Neural progenitor cell (in vitro differentiated cells): ENCODE measurements at places on chromosomes 6 and 20. TPM values are rescaled to one million over a fixed set of nuclear protein-coding genes. Genes with fewer than 3 reads are reported as not detected.

DOK5 gene
- total RNA-seq: 3.0 and 3.1 TPM in 2 replicates

GPX5 gene
- total RNA-seq: not detected in 2 replicates

COL19A1 gene
- 0.03 TPM in 1 of 2 replicates, not detected in the other for total RNA-seq

CLIC5 gene
- total RNA-seq: 0.06 TPM in 1 of 2 replicates, not detected in the other

BPIFB2 gene
- not detected in 2 replicates for total RNA-seq

RHAG gene
- not detected in 2 replicates for total RNA-seq

DNA sequence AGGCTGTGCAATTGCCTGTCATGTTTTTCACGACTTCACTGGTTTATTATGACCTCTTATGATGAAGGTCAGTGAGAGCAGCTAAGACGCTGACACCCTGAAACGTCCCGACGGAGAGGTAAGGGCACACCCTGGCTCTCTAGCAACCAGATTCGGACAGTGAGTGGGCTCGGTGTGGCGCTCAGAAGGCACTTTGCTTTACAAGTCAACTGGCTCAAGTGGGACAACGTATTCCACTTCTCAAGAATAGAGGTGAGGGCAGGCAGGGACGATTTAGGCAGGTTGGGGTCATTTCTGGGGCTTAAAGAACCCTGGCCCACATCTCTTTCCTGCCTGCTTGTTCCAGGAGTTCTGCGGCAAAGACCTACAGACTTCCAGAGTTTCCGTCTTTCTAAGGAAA, 18.2 kb downstream of the RNASET2 start:
- DNase-seq: no peak
- H3K4me3 ChIP-seq: no peak overlapping the region
- H3K27ac ChIP-seq: no peak overlapping the region
- no peaks in the 10 kb centered on the region for H3K27me3 ChIP-seq

GRCh38 chr6:14664112-14664601, 546.6 kb downstream of the CD83 start:
- no peaks in the 10 kb centered on the region for H3K27me3 ChIP-seq
- peaks cover 28% of the 10 kb centered on the region for H3K4me1 ChIP-seq
- DNase-seq: no peak
- H3K4me3 ChIP-seq: no peak overlapping the region

DNA sequence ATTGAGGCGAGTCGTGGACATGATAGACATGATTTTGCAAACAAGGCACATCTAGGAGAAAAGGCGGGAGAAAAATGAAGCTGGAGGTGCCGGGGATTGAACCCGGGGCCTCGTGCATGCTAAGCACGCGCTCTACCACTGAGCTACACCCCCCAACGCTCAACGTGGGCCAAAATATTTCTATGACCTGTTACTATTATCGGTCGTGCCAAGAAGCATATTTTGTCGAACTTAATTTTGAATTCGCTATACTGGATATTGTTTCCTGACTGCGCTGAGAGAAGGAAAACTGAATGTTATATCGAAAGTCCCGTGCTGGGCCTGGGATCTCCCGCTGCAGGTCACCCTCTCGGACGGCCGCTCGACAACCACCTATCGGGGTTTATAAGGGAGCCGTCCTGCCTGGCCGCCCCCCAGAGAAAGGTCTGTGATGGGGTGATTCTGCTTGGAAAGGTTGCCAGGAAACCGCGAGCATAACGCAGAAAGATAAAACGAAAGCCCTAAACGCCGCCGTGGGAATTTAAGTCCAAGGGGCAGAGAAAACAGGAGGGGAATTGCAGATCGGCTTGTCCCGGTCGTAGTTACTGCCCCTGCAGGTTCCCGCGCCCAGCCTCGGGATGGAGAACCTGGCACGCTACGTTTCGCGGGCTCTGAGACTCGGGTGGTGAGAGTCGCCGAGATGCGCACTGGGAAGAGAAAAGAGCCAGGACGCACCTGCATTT, 60.0 kb downstream of the TRIM27 start:
- no peaks in the 10 kb centered on the region for H3K4me1 ChIP-seq
- peak; percentile 82 for DNase-seq
- peaks cover 16% of the 10 kb centered on the region for H3K27me3 ChIP-seq
- H3K4me3 ChIP-seq: peak overlapping the region; percentile 88
- H3K27ac ChIP-seq: no peak overlapping the region

DNA sequence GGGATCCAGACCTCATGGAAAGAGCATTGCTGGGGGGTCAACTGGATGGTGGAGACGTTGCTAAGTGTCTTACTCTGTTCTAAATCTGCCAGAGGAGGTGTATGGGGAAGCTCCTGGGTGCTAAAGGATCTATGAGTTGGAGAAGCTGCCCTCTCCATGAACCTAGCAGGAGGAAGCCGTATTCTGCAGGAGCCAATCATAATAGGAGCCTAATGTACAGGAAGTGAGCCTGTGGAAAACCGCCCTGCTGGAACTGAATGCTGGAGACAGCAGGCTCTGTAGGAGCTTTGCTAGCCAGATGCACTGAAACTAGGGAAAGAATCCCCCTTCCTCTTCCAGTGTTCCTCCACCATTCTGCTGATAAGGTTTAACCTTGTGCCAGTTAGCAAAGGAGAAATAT, 10.9 kb downstream of the CASP8AP2 start:
- DNase-seq: no peak
- peaks cover 5% of the 10 kb centered on the region for H3K36me3 ChIP-seq
- no peak overlapping the region for H3K4me3 ChIP-seq
- no peaks in the 10 kb centered on the region for H3K27me3 ChIP-seq
- H3K27ac ChIP-seq: no peak overlapping the region

DNA sequence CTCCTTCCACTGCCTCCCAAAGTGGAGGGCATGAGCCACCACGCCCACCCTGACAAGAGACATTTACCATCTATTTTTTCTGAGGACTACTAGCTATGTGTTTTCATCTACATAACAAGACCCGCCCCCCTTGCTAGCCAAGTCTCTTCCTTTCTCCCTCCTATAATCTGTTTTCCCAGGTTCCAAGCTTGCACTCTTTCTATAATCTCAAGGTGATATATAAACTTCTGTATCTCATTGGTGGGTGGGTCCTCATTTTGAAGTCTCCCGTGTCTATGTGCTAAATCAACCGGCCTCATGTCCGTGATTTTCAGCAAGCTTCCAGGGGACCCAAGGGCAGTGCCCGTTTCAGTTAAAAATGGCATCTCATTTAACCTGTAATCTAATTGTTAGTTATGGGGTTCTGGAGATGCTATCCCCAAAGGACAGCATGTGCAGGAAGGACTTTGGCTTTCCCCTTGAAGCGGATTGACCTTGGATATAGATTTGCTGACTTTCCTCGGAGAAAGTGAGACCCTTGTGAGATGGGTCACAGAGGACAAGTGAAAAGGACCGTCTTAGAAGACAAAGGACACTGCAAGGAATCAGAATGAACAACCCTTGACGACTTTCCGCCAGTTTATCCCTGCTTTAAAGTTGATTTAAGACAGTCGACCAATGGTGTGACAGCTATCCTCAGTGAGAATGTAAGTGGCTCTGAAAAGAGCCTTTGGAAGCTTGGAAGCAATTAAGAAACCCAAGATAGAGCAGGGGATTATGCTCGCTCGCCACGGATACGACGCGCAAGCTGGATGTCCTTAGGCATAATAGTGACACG, 22.4 kb downstream of the OR2B2 start:
- H3K27me3 ChIP-seq: no peaks in the 10 kb centered on the region
- H3K4me1 ChIP-seq: peaks cover 10% of the 10 kb centered on the region
- H3K36me3 ChIP-seq: no peaks in the 10 kb centered on the region
- peak overlapping the region; percentile 97 for H3K4me3 ChIP-seq

DNA sequence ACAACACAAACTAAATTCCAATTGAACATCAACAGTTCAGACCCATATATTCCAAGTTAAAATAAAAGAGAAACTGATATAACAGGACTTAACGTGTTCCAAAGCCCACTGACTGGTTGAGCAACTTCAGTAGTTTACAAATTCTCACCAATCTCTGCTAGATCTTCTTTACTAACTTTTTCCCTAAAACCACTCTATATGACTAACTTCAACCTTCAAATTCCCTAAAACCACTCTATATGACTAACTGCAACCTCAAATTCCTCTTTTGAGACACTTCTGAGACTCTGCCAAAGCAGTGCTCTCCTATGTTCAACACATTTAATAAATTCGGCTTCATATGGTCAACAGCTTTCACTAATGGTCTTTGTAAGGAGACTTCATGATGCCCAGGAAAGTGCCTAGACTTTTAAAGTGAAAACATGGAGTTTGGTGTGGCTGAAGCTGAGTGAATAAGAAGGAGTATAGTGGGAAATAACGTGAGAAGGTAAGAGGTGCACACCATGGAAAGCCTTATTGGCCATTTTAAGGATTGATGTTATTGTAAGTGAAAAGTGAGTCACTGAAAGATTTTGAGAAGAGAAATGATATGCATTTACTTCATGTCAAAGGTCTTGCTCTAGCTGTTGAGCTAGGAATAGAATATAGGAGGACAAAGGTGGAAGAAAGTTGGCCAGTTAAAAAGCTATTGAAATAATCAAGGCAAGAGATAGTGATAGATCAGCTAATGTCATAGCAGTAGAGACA, 134.0 kb upstream of the HCRTR2 start:
- no peaks in the 10 kb centered on the region for H3K4me1 ChIP-seq
- no peak overlapping the region for H3K4me3 ChIP-seq
- DNase-seq: no peak
- no peaks in the 10 kb centered on the region for H3K27me3 ChIP-seq
- no peaks in the 10 kb centered on the region for H3K36me3 ChIP-seq
- H3K27ac ChIP-seq: no peak overlapping the region

GRCh38 chr20:19830211-19830785, 72.2 kb downstream of the RIN2 start:
- no peak for DNase-seq
- H3K27me3 ChIP-seq: no peaks in the 10 kb centered on the region
- H3K4me1 ChIP-seq: peaks cover 7% of the 10 kb centered on the region
- H3K4me3 ChIP-seq: no peak overlapping the region
- no peaks in the 10 kb centered on the region for H3K36me3 ChIP-seq

DNA sequence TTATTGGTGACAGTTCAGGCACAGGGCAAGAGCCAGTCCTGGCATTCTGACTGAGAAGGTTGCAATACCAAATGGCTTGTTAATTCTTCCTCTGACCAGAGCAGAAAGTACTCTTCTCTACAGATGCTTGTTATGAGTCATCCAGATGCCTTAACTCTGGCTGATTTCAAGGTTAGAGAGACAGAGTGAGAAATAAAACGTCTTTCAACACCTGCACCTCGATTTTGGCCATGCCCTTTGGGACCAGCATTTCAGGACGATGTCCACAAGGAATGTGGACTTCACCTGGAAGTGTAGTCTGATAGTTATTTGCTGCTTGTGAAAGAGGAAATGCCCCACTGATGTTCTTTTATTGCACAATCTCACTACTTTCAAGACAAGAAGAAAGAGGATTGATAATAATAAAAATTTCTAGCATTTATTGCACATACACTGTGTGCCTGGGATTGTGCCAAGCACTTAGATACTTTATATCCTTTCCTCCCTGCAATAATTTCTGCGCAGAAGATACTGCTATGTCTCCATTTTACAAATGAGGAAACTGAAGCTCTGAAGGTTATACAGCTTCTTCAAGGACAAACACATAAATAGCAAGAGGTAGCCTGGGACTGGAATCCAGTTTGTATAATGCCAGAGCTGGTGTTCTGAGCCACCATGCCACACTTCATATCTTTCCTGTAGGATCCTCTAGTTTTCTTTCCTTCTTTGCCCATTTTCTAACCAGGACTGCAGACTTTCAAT, 33.5 kb upstream of the MCM3 start:
- DNase-seq: no peak
- peaks cover 4% of the 10 kb centered on the region for H3K4me1 ChIP-seq
- no peaks in the 10 kb centered on the region for H3K36me3 ChIP-seq
- no peak overlapping the region for H3K27ac ChIP-seq

- no peaks in the 10 kb centered on the region for H3K27me3 ChIP-seq
- peaks cover 1% of the 10 kb centered on the region for H3K4me1 ChIP-seq
- no peak for DNase-seq
- no peak overlapping the region for H3K4me3 ChIP-seq
These were observed 31.2 kb upstream of the HBS1L start for GRCh38 chr6:135085700-135086413.

- H3K27ac ChIP-seq: no peak overlapping the region
- no peak overlapping the region for H3K4me3 ChIP-seq
- no peaks in the 10 kb centered on the region for H3K4me1 ChIP-seq
These were observed 579.1 kb downstream of the BMP2 start for GRCh38 chr20:7346562-7346961.

- DNase-seq: peak; percentile 84
- no peaks in the 10 kb centered on the region for H3K36me3 ChIP-seq
- no peak overlapping the region for H3K27ac ChIP-seq
- H3K27me3 ChIP-seq: no peaks in the 10 kb centered on the region
These were observed 4.2 kb upstream of the PRPH2 start for GRCh38 chr6:42726485-42727086.

DNA sequence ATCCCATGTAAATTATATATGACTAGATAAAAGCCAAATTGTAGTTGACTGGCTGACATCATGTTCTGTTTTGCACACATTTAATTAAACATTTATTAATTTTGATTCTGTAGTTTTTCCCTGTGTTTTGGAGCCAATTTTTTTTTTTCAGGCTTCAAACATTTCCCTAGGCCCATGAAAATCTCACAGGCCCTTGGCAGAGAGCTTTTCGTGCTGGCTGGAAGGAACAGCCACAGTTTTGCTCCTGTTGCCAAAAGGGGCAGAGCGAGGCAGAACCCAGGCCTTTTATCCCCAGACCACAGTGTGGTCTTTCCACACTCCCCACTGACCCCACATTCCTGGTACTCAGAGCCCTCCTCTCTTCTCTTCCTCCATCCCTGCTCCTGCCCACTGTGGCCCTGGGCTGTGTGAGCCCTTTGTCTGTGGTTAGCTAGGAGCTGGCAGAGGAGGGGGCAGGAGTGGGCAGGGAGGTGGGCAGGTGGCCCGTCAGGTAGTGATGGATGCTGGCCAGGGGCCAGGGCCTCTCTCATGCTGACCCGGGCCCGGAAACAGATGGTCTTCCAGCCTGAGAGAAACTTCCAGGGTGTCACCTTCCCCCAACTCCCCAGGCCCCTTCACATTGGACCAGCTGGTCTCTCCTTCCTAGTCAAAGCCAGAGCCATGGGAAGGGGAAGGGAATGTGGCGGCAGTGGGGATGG, 19.4 kb upstream of the CCM2L start:
- H3K27me3 ChIP-seq: peaks cover 43% of the 10 kb centered on the region
- no peaks in the 10 kb centered on the region for H3K36me3 ChIP-seq
- peaks cover 10% of the 10 kb centered on the region for H3K4me1 ChIP-seq
- H3K27ac ChIP-seq: no peak overlapping the region
- DNase-seq: no peak

- H3K36me3 ChIP-seq: no peaks in the 10 kb centered on the region
- no peaks in the 10 kb centered on the region for H3K27me3 ChIP-seq
- no peak overlapping the region for H3K27ac ChIP-seq
- H3K4me1 ChIP-seq: peaks cover 11% of the 10 kb centered on the region
- H3K4me3 ChIP-seq: no peak overlapping the region
- no peak for DNase-seq
These were observed 132.0 kb upstream of the EEF1E1 start for GRCh38 chr6:8234321-8234720.

- H3K27ac ChIP-seq: no peak overlapping the region
- H3K4me3 ChIP-seq: no peak overlapping the region
- DNase-seq: no peak
- H3K36me3 ChIP-seq: no peaks in the 10 kb centered on the region
- no peaks in the 10 kb centered on the region for H3K27me3 ChIP-seq
These were observed 1164.5 kb upstream of the CITED2 start for GRCh38 chr6:140538926-140539325.

- no peaks in the 10 kb centered on the region for H3K36me3 ChIP-seq
- no peak overlapping the region for H3K27ac ChIP-seq
- H3K27me3 ChIP-seq: peaks cover 19% of the 10 kb centered on the region
- DNase-seq: no peak
- no peak overlapping the region for H3K4me3 ChIP-seq
These were observed 4.6 kb downstream of the MICB start for GRCh38 chr6:31502586-31502985.
